DMS 273 treated with DMSO at 0.1 percent for 48 hours (cell line): ENCODE measurements at places on chromosomes 2 and 18.

GRCh38 chr2:6973895-6974545, 56.8 kb downstream of the RNF144A start:
- no peak for DNase-seq

GRCh38 chr18:2537296-2537695, 34.0 kb downstream of the METTL4 start:
- no peak for DNase-seq

GRCh38 chr18:9000733-9001132, 101.8 kb upstream of the NDUFV2 start:
- DNase-seq = no peak

GRCh38 chr2:97885841-97886240, 109.9 kb downstream of the TMEM131 start:
- DNase-seq = no peak

- DNase-seq = peak; percentile 77
These were observed 19.4 kb upstream of the PAX3 start for GRCh38 chr2:222318026-222318711.

GRCh38 chr2:232353096-232353495, 25.5 kb upstream of the ALPP start:
- no peak for DNase-seq

GRCh38 chr2:172978063-172978383, 97.6 kb upstream of the MAP3K20 start:
- DNase-seq = no peak

DNA sequence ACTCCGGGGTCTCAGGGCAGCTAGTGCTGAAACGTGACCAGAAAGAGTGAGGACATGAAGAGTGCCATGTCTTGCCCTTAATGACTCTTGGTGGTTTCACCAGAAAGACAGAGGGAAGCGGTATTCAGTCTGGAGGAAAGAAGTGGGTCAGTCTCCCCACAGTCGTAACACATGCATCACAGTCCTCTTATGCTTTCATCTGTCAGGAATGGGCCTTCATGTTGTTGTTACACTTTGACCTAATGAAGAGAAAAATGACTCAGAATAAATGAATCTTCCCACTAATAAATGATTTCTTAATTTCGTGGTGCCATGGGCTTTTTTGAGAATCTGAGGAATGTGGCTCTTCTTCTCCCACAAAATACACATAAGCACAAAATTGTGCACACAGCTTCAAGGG, 103.2 kb downstream of the SLC8A1 start:
- no peak for DNase-seq

DNA sequence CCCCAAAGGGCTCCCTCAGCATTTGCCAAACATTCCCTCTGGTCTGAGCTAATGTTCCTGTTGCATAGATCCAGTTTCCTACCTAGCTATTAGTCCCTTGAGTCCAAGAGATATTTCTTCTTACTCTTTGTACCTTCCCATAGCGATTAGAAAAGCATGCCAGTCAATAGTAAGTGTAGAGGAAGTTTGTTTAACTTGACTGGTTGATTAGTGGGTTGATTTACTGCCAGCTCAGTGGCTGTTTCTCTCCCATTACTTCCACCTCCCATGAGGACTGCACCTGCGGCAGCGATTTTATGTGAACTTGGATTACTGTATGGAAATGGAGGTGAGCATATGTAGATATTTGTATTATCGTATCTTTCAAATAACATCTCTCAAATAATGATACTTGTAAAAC, 1748.4 kb upstream of the CELF4 start:
- DNase-seq = no peak

DNA sequence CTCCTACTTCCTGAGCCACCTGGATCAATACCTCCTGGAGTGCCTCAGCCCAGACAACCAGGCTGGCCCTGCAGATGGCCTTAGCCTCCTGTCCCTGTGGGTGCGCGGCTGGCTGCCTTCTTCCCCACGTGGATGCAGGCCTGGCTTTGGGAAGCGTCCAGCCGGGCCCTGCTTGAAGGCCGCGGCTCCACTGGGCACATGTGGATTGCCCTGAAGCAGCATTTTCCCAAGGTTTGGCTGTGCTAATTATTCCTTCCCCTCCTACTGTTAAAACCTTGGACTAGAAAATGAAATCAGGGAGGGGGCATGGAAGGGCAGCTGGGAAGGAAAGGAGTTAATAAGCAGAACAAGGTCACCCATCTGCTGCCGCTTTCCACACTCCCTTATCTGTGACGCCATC, 143.0 kb upstream of the GATA6 start:
- no peak for DNase-seq

DNA sequence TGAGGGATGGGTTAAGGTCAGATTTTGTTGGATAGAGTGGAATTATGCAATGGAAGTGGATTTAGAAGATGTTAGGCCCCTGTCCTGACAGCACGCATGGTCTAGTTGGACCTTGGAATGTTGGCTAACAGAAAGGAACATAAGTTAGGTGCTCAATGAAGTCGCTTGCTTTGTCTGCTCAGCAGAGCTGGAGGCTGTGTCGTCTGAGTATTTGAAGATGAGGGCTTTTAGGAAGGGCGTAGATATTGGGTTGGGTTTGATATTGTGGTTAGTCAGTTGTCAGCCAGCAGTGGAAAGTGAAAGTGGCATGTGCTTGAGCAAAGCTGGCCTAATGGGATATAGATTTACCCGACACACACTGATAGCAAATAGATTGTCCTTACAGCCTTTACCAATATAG, 239.3 kb downstream of the PRKCE start:
- no peak for DNase-seq

- no peak for DNase-seq
These were observed 18.5 kb downstream of the ACKR3 start for GRCh38 chr2:236587861-236588815.

DNA sequence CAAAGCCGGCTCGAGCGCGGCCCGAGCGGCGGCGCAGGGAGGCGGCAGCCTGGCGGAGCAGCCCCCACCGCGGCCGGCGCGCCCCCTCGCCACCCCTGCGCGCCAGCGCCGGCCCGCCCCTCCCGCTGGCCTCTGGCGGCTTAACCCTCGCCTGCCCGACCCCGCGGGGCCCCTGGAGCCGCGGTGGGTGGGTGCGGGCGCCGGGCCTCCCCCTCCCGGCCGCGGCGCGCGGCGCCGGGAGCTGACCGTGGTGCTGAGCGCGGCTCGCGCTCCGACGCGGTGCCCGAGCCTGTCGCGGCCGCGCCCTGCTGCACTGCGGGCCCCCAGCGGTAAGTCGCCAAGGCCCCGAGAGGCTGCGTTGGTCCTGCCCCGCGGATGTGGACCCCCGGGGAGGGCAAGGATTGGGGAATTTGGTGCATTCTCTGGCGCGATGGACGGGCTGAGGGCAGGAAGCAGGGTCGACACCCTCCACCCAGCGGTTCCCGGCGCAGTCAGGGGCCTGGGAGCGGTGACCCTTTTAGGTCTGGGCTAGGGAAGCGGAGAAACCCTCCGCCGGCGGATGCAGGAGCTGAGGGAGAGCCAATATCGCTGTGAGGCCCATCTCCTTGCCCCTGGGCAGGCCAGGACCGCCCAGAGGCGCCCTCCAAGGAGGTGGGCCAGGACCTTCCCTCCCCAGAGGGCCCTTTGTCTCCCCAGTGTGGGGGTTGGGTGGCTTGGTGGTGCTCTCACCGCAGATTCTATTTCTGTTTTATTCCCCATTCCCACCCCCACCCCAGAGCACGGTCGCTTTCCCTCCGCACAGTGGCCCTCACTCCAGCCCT, 923 bp downstream of the AMER3 start:
- no peak for DNase-seq

DNA sequence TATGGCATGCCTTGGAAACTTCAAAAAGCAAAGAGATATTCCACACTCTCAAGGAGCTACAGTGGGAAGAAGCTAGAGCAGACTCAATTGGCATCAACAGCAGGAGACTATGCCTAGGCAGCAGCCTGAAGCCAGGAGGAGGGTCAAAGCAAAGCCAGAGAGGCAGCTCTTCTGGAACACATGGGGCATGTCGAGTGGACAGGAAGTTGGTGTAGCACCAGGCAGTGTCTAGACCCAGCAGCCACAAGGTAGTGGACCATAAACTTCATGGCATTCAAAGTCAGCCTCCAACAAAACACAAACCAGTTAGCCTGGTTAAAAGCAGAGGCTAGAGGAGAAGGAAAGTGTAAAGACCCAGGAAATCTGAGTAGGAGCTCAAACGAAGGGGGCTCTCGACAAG, 311.2 kb upstream of the PKDCC start:
- no peak for DNase-seq

GRCh38 chr2:226337941-226338600, 461.5 kb downstream of the IRS1 start:
- no peak for DNase-seq

GRCh38 chr2:60067006-60067405, 486.4 kb downstream of the BCL11A start:
- no peak for DNase-seq

GRCh38 chr18:49811151-49811938, 2.0 kb downstream of the ACAA2 start:
- no peak for DNase-seq

DNA sequence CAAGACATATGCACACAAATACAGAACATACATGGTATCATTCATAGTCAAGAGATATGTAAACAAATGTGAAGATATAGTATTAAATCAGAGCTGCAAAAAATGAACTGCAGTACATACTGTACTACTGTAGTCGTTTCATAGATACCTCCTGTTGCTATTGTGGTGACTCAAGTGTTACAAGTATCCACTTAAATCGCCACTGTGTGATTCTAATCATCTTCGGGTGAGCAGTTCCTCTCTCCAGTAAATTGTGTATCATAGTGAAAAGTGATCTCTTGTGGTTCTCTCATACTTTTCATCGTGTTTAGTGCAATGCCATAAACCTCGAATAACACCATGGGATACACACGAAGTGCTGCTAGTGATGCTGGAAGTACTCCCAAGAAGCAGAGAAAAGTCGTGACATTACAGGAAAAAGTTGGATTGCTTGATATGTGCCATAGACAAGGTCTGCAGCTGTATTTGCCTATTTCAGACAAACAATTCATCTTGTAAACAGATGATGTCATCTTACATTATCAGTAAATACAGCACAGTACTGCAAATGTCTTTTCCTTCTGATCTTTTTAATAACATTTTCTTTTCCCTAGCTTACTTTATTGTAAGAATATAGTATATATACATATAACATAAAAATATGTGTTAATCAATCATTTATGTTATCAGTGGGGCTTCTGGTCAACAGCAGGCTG, 222.2 kb downstream of the BCL11A start:
- no peak for DNase-seq

DNA sequence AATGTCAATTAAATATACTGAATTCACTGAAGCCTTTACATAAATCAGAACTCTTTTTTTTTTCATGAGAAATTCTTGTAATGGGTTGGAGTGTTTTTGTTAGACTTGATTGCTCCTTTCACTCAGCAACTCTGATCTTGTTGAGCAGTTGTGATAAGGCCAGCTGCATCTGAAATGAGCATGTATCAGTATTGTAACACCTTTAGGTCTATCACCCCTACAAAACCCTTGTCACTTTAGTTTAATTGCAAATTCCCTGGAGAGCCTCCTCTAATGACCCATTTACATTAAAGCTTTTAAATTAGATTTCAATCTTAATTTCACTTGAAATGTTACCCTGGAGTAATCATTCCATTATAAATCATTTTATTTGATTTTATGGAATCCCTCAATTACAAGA, 346.8 kb upstream of the TCF4 start:
- DNase-seq = no peak

DNA sequence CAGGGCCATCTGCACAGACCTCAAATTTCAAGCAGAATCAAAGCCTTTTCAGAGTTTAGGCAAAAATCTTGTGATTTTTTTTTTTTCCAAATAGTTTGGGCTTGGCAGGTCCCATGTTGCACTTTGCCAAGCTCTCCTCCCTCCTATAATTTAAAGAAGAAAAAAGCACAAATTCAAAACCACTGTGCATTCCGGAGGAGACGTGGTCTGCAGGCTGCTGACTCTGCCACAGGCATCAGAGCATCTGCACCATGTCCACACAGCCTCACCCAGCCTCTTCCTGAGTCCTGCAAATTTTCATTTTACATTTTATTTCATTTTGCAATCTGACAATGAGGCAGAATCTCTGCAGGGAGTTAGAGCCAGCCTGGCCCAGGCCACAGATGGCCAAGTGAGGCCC, 15.7 kb upstream of the GPC1 start:
- DNase-seq = no peak

GRCh38 chr18:9941660-9942059, 27.8 kb downstream of the VAPA start:
- no peak for DNase-seq

- DNase-seq = no peak
These were observed 94.8 kb upstream of the CXCR4 start for GRCh38 chr2:136212426-136213378.

GRCh38 chr18:33596178-33596854, 18.3 kb downstream of the ASXL3 start:
- DNase-seq = no peak

DNA sequence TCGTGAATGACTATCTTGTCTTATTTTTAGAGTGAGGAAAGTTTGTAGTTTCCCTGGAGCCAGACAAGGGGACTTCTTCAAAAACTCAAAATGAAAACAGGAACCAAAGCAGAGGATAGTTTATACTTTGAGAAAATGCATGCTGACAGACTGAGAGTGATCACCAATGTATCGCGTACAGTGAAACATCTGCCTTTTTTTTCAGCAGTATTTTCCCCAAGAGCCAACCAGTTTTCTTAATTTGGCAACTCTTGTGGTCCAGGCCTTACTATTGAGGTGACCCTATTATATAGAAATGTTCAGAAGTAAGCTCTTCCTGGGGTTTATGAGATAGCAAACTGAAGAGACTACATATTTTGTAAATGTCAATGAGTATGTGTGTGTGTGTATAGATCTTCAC, 153.7 kb upstream of the VRK2 start:
- no peak for DNase-seq

DNA sequence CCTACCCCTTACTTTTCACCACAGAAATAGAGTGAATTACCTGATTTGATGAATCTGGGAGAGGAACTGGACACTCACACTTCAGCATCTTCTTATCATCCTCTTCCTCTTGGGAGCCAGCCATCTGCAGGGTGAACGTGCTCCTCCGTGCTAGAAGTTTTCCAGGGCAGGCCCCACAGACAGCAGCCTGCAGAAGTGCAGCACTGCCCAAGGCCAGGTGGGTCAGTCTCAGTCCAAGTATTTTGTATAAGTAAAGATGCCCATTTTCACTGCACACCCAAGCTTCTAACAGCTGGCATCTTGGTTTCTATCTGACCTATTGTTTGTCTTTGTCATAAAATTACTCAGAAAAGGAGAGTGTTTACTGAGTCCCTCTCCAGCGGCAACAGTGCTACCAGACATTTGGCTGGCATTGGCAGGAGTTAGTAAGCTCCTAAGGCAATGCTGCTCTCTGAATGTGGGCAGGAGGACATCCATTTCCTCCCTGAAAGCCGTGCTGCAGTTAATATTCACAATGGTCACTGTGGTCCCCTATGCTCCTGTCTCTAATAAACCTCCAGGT, 222.6 kb upstream of the CTAGE1 start:
- DNase-seq = no peak

- DNase-seq = no peak
These were observed 101.2 kb downstream of the SETBP1 start for GRCh38 chr18:44781886-44782285.
